Right renal cortex interstitium (tissue), 3 donors: ENCODE measurements at places on chromosomes 6 and 20. TPM values are rescaled to one million over a fixed set of nuclear protein-coding genes. Genes with fewer than 3 reads are reported as not detected.

DNA sequence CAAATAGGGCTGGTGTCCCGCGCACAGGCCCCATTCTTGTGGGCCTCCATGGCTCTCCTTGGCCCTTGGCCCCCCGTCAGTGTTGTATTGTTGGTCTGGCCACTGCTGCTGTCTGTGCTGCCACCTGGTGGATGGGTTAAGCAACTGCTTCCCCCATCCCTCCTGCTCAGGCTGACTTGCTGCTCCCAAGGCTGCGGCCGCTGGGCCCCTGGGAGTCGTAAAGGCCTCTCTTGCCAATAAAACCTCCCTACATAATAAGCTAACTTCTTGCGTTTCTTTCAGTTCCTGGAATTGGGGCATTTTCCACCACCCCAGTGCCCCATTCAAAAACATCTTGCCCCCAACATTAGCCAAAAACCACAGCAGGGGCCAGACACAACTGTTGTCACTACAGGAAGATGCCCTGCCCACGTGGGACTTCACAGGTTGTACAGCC lies 27.1 kb downstream of the CD83 start:
- peak; percentile 45 for DNase-seq

- no peak for DNase-seq
Measured at GRCh38 chr6:157045831-157046454, 268.8 kb downstream of the ARID1B start.

DNA sequence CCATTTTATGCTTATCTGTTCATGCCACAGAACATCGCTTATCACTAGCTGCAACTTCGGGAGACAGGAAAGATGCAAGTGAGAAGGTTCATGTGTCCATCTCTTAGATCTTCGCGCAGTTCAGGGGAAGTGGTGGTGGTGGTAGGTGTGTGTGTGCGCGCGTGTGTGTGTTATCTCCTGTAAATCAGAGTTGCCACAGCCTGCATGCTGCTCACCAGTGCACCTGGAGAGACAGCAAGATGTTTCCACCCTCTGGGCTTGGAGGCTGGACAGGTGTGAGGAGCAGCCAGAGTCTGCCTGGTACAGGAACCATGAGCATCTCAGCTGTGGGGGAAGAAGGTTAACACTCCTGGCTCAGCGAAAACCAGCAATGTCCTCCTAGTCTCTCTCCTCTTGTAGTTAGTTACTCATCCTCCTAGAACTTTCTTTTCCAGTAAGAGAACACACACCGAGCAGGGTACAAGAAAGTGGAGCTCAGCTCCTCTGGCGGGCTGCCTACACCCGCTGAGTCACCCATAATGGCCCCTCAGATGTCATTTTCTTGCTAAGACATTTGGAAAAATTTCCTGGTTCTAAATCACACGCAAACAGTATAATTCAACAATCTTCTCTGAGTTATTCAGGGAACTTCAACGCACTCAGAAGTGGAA lies 5.1 kb upstream of the TUBB1 start:
- no peak for DNase-seq

C6orf141 gene
- polyA plus RNA-seq: 0.21 TPM

- no peak for DNase-seq
Measured at GRCh38 chr6:130893277-130893676, 66.1 kb downstream of the SMLR1 start.

DNA sequence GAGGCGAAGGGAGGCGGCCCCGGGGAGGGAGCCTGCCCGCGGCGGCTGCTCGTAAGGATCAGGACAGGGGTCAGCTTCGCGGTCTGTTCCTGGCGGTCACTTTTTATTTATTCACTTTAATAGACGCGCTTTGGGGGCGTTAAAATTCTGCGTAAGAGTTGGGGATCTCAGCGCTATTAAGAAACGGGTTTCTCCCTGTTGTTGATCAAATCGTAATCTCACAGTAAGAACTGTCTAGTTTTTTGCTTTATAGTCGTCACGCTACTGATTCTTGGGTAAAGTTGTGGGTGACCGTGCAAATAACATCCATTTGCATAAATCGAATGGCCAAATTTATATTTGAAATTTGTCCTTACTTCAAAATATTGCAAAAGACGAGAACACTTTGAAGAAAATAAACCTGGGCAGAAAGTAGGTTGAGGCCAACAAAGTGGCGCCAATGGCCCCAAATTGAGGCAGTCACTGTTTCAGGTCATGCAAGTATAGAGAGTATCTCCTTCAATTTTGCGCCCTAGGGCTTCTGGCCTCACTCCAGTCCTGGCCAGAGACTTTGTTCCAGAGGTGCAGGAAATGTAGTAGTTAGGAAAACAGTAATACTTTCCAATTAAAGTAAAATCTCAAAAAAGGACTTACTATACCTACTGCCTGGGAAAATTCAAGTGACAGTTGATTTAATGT lies 963 bp upstream of the RMND1 start:
- DNase-seq: no peak

RRAGD gene
- 34.5 TPM for polyA plus RNA-seq

- DNase-seq: no peak
Measured at GRCh38 chr6:14671261-14671681, 553.7 kb downstream of the CD83 start.

DNAH8 gene
- 0.39 TPM for polyA plus RNA-seq

DNA sequence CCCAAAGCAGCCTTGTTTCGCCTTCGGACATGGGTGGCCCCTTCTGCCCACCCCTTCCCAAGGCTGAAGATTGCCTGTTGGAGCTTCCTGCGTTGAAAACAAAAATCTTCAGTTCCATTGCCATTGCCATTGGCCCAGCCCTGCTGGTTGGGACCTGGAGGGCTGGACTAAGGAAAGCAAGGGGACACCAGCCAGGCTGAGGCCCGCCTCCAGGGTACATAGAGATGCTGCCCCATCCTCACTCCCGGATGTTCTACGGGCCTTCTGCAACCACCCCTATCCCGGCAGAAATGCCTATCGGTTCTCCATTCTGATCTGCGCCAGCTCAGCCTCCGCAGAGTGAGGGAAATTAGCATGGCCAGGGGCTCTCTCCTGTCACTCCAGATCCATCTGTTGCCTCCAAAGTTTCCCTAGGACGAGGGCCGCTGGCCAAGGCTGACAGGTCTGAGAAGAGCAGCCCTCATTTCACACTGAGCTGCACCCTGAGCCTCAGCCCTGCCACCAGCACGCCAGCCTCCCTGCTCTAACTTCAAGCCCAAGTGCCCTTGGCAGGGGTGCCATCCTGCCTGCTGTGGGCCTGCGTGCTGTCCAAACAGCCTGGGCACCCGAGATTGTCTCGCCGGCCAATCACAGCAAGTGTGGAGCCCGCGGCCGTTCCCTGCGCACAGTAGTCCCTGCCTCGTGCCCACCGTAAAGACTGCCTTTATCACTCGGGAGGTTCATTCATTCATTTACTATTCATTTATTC lies 13.4 kb upstream of the STX16 start:
- DNase-seq: no peak

GRCh38 chr6:135546680-135547418 lies 49.3 kb upstream of the AHI1 start:
- DNase-seq: no peak

GGTLC1 gene
- not detected for polyA plus RNA-seq

GRCh38 chr6:99276747-99277146 lies 72.7 kb downstream of the FAXC start:
- no peak for DNase-seq

SLC22A23 gene
- polyA plus RNA-seq: 9.4 TPM

GRCh38 chr20:60062431-60063047 lies 104.3 kb downstream of the CDH26 start:
- DNase-seq: no peak

PPP1R14C gene
- 23.3 TPM for polyA plus RNA-seq

DNA sequence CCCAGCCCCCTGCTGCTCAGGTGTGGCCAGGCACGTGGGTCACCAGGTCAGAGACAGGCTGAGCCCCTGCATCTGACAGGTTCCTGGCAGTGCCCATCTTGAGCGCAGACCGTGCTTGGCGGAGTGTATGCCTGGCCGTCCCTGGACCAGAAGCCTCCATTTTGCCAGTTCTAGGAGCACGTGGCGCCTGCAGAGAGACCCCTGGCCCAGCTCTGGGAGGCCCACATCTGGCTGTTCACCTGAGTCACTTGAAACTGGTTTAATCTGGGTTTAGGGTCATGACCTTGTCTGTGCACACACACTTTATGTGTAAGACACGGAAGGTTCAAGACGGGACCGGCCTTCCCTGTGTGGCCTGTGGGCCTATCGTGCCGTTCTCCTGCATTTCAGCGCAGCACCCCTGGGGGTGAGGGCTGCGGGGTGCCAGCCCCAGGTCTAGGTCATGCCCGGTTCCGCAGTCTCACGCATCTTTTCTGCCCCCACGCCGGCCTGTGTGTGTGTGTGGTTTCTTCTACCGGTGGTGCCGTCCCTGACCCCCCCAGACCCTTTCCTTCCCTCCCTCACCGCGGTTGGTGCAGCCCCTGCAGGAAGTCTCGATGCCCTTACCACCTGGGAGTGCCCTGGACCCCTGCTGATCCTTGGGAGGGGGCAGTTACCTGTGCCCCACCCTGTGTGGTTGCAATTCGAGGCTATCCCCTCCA lies 14.0 kb downstream of the SS18L1 start:
- no peak for DNase-seq

- no peak for DNase-seq
Measured at GRCh38 chr6:96909811-96910210, 12.1 kb upstream of the NDUFAF4 start.

TMEM244 gene
- polyA plus RNA-seq: not detected

- DNase-seq: no peak
Measured at GRCh38 chr20:25669826-25670422, 26.7 kb downstream of the ZNF337 start.
